ENCODE measurements at places on chromosomes 3 and 15.

GRCh38 chr3:11517601-11518000 is 126.1 kb downstream of the VGLL4 start:
- DNase-seq = no peak

DNA sequence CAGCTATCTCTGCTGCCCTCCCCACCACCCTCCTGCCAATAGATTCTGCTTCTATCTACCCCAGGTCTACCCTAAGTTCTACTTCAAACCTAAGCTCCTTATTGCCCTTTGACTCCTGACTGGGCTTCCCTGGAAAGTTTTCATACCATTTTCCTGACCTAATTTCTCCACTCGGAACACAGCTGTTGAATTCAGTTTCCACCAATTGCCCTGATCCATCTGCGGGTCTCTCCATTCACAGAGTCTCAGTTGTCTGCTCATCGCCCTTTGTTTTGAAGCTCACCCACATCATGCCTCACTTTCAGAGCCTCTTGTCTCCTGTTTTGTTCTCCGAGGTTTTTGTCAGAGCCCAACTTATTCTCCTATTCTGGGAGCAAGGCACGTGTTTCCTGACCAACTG is 56.8 kb upstream of the ABI3BP start:
- DNase-seq = no peak

DNA sequence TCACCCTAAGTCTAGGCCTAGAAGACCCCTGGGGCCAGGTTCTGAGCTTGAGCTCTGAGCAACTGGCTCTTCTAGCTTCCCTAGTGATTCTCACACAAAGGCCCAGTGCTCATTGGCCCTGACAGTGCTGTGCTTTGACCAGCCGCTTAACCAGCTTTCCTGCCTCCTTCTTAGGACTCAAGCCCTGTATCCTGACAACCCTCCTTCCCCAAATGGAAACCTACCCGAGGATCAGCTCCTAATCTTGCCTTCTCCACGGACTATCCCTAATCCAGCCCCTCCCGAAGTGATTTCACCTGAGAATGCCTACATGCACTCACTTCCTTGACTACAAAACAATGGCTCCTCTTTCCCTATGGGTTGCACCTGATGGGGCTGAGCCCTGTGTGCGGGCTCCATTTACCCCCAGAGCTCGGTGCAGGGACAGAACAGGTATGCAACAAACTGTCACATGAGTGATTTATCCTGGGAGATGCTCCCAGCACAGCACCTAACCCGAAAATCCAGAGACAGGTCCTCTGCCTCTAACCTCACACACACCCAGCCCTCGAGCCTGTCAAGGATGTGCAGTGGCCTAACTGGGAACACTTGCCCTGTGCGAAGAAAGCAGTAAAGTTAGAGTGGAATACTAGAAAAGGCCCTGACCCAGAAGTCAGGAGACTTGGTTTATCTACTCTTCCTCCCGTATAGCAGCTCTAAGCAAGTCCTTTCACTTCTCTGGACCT is 2.3 kb downstream of the MEGF11 start:
- no peak for DNase-seq

GRCh38 chr3:123843668-123844067 is 40.5 kb downstream of the MYLK start:
- DNase-seq = no peak

GRCh38 chr3:123341871-123342630 is 106.8 kb downstream of the ADCY5 start:
- DNase-seq = no peak

DNA sequence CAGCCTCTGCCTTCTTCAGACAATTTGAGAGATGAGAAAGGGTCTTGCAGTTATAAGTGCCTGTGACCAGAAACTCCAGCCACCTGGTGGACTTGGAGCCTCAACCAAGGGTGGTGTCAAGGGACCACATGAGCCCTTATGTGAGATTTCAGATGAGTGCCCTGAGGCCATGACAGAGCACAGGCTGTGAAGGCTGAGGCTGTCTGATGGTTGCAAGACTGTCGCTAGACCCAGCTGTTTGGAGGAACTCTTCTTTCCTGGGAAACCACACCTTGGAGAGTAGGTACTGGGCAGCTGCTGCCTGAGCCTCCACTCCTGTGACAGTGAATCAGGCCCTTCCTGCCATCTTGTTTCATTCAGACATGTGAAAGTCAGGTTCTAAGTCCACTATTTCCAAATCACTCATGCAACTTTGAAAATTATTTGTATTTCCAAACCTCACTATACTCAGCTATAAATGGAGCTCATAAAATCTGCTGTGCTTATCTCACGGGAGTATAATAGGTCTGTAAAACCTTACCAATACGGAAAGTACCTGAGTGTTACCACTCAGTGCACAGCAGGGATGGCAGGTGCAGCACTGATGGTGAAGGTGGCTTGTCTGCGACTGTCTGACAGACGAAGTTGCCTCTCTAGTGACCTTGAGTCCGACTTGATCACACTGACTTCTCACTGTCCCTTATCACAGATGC is 99.4 kb downstream of the RPL39L start:
- no peak for DNase-seq

DNA sequence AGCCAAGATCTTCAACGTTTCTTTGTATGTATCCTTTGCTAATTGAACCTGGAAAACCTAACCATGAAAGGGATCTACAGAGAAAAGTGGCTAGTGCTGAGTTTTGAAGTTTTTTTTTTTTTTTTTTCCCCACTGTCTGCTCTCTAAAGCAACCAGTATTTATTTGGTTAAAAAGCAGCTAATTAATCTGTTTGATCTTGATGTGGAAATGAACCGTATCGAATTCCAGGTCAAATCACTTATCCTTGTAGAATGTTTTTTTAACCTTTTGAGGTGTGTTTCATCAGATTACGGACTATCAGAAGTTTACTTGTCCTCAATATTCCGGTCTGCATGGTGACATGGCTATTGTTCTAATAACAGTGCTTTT is 117.2 kb downstream of the FNDC3B start:
- no peak for DNase-seq

GRCh38 chr3:16496008-16496407 is 17.5 kb downstream of the RFTN1 start:
- DNase-seq = no peak

- no peak for DNase-seq
Measured at GRCh38 chr3:96843505-96844203, 29.3 kb downstream of the EPHA6 start.

GRCh38 chr15:90231028-90232017 is 2.4 kb downstream of the CIB1 start:
- DNase-seq = no peak

DNA sequence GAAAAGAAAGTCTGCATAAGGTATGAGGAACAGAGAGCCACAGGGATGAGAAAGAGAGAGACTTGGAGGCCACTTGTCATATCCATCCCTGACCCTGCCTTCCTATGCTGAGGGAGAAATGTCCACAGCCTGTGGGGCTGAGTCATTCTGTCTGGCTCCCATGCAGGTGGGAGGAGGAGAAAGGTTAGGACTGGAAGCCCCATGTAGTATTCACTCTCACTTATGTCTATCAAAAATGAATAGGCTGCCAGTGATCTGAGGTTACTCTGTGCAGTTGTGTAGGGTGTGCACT is 71.3 kb downstream of the RAB11A start:
- DNase-seq = no peak

DNA sequence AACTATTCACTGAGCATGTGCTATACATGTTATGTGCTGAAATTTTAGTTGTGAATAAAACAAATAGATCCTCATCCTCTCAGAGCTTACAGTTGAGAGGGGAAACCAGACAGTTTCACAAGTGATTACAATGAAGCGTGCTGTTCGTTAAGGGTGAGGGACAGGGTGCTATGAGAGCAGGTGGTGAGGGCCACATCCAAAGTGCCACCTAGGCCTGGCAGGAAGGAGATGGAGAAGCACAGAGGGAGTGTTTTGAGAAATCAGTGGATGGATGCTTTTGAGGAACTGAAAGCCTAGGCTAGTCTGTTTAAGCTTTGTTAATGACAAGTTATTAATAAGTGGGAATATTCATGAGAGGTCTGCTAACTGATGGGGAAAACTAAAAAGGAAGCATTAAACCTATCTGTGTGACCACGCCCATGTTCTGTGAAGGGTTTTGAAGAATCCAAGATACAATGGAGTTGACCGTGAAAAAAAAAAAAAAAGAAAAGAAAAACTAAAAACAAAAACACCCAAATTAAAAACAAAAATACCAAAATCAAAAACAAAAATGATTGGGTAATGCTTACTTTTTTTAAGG is 7.3 kb downstream of the MCTP2 start:
- no peak for DNase-seq

Measured in stimulated activated CD8-positive, alpha-beta memory T cell treated with anti-CD3 and anti-CD28 coated beads, Interleukin-7, amount 100 ng/mL, for 48 hours (primary cell).